Astrocyte of the spinal cord (primary cell): ENCODE measurements at places on chromosomes 16 and 17.

DNA sequence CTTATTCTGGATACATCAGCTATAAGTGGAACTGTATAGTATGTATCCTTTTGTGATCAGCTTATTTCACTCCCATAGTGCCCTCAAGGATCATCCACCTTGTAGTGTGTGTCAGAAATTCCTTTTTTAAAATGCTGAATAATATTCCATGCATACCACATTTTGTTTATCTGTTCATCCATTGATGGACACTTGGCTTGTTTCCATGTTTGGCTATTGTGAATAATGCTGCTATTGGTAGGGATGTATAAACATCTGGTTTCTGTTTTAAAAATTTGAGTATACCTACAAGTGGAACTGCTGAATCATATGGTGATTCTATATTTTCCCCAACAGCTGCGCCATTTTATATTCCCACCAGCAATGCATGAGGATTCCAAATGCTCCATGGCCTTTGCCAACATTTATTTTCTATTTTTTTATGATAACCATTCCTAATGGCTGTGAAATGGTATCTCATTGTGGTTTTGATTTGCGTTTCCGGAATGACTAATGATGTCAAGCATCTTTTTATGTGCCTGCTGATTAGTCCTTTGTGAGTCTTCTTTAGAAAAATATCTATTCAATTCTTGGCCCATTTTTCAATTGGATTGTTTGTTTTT, 11.6 kb downstream of the RCVRN start:
- DNase-seq, result peak; percentile 36

GRCh38 chr17:48767263-48767774, 38.8 kb upstream of the HOXB13 start:
- no peak for DNase-seq

- no peak for DNase-seq
Measured at GRCh38 chr17:28957277-28957991, 6.1 kb upstream of the PHF12 start.

- DNase-seq, result no peak
Measured at GRCh38 chr17:46001390-46002310, 2.6 kb downstream of the STH start.

DNA sequence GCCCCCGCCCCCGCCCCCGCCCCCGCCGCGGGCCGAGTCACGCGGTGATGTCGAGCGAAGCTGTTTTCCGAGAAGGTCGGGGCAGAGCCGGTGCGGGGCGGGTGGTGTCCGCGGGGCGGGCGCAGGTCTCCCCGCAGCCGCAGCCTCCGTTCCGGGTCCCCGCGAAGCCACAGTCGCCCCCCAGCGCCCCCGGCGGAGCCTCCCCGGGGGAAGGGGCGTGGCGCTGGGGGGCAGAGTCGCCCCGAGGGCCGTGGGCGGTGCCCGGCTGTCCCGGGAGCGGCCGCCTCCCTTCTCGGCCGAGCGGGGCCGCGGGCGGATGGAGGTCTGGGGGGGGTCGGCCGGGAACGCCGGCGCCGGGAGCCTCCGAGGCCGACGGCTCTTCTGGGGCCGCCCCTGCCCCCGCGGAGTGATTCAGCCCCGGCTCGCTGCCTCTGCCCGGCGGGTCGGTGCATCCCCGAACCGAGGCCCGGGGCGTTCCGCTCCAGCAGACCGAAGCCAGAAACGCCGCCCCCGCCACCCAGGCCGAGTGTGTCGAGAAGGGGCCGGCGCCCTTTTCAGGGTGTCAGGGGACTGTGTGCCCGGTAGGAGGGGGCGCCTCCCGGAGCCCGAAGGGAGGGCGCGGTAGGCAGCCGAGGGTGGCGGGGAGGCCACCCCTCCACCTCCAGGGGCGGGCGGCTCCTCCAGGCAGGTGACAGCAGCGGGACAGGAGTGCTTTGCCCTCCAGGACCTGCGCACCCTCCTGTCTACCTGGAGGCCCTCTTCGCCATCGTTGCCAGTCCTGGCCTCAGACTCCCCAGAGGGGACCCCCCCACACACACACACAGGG, 1.7 kb downstream of the METRNL start:
- no peak for DNase-seq
